ENCODE measurements at places on chromosomes 12 and 14.

DNA sequence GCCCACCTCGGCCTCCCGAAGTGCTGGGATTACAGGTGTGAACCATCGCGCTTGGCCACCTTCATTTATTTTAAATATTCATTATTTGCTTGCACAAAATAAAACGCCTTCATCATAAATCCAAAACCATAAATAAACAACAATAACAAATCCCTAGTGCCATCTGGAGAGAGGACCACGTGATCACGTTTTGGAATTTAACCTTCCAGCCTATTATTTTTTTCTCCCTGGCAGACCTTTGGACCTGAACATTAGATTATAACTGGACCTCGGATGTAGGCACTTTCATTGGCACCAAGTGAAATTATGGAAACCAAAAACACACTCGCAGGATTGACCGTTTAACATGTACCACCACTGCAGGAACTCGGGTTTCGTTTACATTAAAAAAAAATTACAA lies 2.0 kb downstream of the DNAH10 start:
- DNase-seq = no peak

DNA sequence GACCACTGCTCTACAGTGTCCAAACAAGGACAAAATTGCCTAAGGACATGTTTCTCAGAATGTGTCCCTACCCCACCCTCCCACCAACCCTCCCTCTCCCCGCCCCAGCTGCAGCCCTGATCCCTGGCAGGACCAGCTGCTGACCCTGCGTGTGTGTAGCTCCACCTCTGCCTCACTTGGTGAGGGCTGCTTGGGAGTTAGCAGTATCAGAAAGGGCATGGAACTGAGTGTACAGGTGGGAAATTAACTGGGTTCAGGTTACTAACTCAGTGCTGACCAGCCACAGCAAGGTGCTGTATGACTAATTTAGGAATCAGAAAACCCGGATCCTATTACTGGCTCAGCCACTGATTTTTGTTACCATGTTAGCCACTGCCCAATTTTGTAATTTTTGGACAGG lies 11.3 kb upstream of the PLEKHD1 start:
- no peak for DNase-seq

DNA sequence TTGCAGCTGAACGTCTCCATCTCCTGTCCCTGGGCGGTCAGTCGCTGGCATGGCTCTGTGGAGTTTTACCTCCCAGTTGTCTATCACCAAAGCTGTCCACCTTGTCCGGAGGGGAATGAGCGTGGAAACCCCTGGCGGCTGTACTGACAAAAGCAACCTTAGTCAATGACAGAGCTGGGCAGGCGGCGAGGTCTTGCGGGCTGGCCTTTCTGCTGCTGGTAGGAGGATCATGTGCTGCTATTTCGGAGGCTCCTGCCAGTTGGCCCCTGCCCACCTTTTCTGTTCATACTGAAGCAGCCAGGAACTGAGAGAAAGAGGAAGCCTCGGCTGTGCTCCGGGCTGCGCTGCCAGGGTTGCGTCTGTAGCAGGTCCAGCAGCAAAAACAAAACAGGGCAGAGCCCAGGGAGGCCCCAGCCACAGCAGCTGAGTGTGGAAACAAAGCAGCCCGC lies 57.7 kb downstream of the HMGA2 start:
- DNase-seq = no peak

DNA sequence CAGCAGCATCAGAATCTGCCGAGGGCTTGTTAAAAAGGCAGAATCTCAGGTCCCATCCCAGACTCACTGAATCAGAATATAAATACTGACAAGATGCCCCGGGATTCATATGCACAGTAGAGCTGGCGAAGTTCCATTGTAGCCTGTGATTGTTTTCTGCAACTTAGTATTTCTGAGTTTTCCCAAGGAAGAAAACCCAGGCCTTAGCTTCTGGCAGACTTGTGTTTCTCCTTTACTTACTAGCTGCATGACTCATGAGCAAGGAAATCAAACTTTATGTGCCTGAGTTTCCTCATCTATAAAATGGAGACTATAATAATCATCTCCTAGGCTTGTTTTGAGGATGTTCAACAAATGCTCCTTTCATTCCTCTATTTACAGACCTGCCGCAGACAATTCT lies 278.5 kb upstream of the PLEKHG7 start:
- peak; percentile 10 for DNase-seq

DNA sequence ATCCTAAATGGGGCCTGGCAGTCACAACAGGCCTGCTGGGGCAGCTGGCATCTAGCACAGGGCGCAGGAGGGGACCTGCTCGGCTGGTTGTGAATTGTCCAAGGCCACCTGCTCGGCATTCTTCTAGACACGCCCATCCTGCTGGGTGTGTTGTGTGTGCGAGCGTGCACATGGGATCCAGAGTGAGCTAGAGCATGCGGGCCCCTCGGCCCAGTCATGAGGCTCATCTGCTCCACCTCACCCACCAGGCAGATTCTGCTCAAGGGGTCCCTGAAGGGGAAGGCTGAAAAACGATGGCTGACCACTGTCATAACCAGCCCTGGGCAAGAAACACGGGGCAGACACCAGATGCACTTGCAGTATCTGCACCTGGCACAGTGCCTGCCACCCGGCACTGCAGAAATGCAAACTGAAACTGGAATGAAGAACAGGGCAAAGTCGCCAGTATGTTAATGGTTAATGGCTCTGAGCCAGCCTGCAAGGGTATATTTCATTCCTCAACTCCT lies 31.8 kb downstream of the MAX start:
- DNase-seq = no peak

Measured in NCI-H226 (cell line).